ENCODE measurements at places on chromosomes 6 and 20. TPM values are rescaled to one million over a fixed set of nuclear protein-coding genes. Genes with fewer than 3 reads are reported as not detected.

Gene NKAIN4
- total RNA-seq = 40.9 TPM

Gene ULBP2
- 0.34 TPM for total RNA-seq

Gene VTA1
- total RNA-seq = 25.9 TPM

GRCh38 chr6:148107911-148108310 lies 234.7 kb upstream of the SASH1 start:
- no peak overlapping the region for H3K27ac ChIP-seq
- H3K4me1 ChIP-seq = no peaks in the 10 kb centered on the region
- no peaks in the 10 kb centered on the region for H3K36me3 ChIP-seq
- H3K4me3 ChIP-seq = no peak overlapping the region

DNA sequence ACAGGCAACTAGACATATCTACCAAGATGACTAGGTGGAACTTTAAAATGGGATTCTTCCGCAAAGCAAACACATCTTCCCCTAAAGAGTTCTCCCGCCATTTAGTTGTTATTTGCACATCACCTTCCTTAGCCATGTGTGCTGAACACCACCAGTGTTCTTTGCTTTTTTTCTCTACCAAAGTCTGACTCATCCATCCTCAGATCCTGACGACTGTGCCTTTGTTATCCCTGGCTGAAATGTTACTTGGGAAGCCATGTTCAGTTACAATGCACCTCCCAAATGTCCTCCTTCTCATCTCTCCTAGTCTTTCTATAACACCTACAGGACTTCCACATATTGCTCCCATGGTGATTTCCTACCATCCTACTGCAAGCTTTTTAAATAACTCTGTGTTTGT lies 593.5 kb upstream of the ARID1B start:
- H3K4me3 ChIP-seq = no peak overlapping the region
- DNase-seq = no peak
- no peaks in the 10 kb centered on the region for H3K27me3 ChIP-seq
- no peaks in the 10 kb centered on the region for H3K4me1 ChIP-seq
- no peaks in the 10 kb centered on the region for H3K36me3 ChIP-seq

GRCh38 chr20:50121858-50122271 lies 8.9 kb upstream of the UBE2V1 start:
- no peaks in the 10 kb centered on the region for H3K4me1 ChIP-seq
- H3K27ac ChIP-seq = peak overlapping the region; percentile 3
- no peak overlapping the region for H3K4me3 ChIP-seq
- no peaks in the 10 kb centered on the region for H3K27me3 ChIP-seq

DNA sequence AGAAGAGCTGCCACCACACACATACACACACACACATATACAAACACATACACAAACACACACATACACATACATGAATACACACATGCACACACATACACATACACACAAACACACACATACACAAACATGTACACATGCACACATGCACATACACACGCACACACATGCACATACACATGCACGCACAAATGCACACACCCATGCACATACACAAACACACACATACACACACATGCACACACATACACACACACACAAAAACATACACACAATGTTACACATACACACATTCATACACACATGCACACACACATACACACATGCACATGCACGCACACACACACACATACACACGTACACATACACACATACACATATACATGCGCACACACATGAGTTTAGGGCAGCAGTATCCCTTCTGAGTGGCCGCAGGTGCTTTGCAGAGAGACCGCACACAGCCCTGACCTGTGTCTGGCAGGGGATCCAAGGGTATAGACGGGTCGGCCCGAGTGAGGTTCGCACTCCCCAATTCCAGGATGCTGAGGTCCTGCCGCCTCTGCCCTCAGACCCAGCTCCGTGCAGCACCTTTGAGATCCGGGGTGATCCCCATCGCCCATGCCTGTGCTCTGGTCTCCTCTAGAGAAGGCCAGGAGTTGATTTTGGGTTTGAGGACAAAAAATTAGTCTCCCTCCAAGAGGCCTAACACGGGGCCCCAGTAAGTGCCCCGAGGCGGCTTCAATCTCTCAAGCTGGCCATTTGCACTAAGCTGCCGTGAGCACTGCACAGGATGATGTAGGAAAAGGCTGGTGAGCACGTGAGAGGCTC lies 56.8 kb downstream of the TMEM242 start:
- no peaks in the 10 kb centered on the region for H3K27me3 ChIP-seq
- H3K4me3 ChIP-seq = no peak overlapping the region
- H3K4me1 ChIP-seq = no peaks in the 10 kb centered on the region
- no peak for DNase-seq

- no peaks in the 10 kb centered on the region for H3K36me3 ChIP-seq
- H3K4me1 ChIP-seq = no peaks in the 10 kb centered on the region
- no peak for DNase-seq
- no peak overlapping the region for H3K4me3 ChIP-seq
- no peak overlapping the region for H3K27ac ChIP-seq
These were observed 299.9 kb upstream of the BMP2 start for GRCh38 chr20:6467562-6467961.

- no peaks in the 10 kb centered on the region for H3K27me3 ChIP-seq
- no peaks in the 10 kb centered on the region for H3K36me3 ChIP-seq
- no peak overlapping the region for H3K4me3 ChIP-seq
- no peak for DNase-seq
- no peak overlapping the region for H3K27ac ChIP-seq
- no peaks in the 10 kb centered on the region for H3K4me1 ChIP-seq
These were observed 128.3 kb downstream of the CARMIL1 start for GRCh38 chr6:25407431-25407830.

- H3K27ac ChIP-seq = no peak overlapping the region
- H3K4me1 ChIP-seq = no peaks in the 10 kb centered on the region
- no peak for DNase-seq
- H3K4me3 ChIP-seq = no peak overlapping the region
These were observed 141.1 kb upstream of the GGTLC1 start for GRCh38 chr20:24129641-24130040.

DNA sequence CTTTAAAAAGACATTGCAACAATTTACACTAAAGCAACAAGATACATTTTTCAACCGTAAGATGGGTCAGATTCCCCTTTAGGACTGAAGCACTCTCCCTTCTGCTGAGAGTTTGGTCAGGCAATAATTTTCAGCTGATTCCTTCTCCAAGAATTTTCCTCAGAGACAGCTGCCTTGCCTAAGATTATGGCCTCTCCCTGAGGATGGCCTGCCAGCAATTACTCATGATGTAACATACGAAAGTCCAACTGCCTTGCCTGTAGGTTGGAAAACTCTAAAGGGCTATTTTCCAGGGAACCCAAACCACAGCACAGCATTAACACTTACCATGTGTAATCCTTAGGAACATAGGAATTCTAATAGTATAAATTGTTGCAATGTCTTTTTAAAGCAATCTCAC lies 229.1 kb upstream of the FLRT3 start:
- H3K4me1 ChIP-seq = no peaks in the 10 kb centered on the region
- no peaks in the 10 kb centered on the region for H3K36me3 ChIP-seq
- no peak overlapping the region for H3K27ac ChIP-seq
- DNase-seq = no peak
- no peak overlapping the region for H3K4me3 ChIP-seq

- DNase-seq = no peak
- H3K27ac ChIP-seq = no peak overlapping the region
- H3K4me3 ChIP-seq = no peak overlapping the region
- H3K27me3 ChIP-seq = no peaks in the 10 kb centered on the region
These were observed 14.9 kb downstream of the ADTRP start for GRCh38 chr6:11763460-11764249.
